Fibroblast of gingiva (primary cell): ENCODE measurements at places on chromosomes 4 and X.

- no peak for DNase-seq
Observed at GRCh38 chr4:151703401-151703800, 57.4 kb downstream of the GATB start.

DNA sequence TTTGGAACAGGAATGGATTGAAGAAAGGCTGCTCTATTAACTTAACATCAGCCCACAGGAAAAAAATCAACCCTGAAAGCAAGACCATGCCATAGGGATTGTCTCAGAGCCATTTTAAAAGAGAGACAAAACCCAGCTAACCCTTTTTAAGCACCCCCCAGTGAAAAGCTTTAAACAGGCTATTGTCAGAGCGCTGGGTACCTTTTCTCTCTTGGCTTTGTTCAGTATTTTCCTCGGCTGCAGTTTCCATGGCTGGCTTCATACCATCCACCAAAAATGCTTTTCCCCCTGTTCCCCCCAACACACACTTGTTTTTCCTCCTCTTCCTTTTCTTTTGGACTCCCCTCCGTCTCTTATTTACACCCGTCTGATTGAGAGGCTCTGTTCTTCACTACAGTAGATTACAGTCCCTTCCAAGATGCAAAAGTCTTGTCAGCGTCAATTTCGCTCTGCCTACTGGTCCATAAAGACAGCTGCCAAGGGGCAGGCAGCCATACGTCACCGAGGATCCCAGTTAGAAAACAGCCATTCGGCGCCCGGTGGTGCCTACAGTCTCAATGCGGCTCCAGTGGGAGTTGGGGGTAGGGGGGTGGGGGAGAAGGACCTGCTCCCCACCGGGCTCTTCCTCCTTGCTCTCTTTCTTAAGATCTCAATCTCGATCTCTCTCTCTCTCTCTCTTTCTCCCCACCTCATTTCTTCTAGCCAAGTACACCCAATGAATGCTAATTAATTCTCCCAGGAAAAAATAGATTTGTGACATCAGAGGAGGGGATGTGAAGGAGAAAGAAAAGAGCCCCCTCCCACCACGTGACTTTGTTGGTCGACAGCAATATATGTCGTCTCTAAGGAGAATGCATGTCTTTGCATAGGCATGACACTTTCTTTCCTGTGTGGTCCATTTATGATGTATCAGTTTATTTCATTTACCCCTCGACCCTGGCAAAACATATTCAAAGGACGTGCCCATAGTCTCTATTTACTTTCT lies at the start of gene GPM6B:
Gene GPM6B, minus strand, starts transcription at position 451 of the 985 bp plus-strand sequence. Its CDS starts 189 bp downstream, at position 262.
- no peak for DNase-seq

GRCh38 chr4:27775156-27775555 lies 914.5 kb downstream of the STIM2 start:
- no peak for DNase-seq

DNA sequence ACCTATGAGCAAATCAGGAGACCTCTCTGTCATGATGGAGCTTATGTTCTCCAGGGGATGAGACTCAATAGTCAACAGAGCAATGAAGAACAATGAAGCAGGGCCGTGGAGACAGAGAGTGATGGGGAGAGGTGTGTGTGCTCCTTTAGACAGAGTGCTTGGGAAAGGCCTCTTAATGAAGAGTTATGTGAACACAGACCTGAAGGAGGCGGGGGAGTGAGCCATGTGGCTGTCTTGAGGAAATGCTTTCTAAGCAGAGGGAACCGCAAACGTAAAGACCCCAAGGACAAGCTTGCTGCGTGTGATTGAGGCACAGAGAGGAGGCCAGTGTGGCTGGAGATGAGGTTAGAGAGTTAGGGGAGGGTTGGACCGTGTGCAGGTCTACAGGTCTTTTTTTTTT lies 53.1 kb downstream of the CHRNA9 start:
- DNase-seq, result no peak

GRCh38 chr4:79232540-79232939 lies 93.3 kb downstream of the NAA11 start:
- peak; percentile 13 for DNase-seq
